ENCODE measurements at places on chromosomes 11 and 22.

- DNase-seq = no peak
These were observed 31.9 kb upstream of the TTLL12 start for GRCh38 chr22:43218786-43219185.

GRCh38 chr22:36925388-36926290 lies 12.2 kb downstream of the CSF2RB start:
- no peak for DNase-seq

- no peak for DNase-seq
These were observed 97.3 kb downstream of the GUCY1A2 start for GRCh38 chr11:106920899-106921509.

DNA sequence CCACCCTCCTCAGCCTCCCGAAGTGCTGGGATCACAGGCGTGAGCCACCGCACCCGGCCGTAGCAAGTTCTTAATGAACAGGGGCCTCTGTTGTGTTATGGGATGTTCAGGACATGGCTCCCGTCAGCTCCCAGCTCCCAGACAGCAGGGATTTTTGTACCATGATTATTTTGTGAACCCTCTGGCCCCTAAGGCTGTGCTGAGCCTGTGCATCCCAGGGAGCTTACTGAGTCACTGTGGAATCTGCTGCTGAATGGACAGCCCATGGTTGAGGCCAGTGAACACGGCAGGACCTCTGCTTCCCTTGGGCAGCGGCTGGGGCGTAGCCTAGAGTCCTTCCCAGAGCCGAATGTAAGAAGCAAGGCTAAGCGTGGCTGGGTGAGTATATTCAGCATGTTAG lies 245.2 kb downstream of the NTM start:
- no peak for DNase-seq

- no peak for DNase-seq
These were observed 143.4 kb downstream of the FCHSD2 start for GRCh38 chr11:72998676-72999075.

DNA sequence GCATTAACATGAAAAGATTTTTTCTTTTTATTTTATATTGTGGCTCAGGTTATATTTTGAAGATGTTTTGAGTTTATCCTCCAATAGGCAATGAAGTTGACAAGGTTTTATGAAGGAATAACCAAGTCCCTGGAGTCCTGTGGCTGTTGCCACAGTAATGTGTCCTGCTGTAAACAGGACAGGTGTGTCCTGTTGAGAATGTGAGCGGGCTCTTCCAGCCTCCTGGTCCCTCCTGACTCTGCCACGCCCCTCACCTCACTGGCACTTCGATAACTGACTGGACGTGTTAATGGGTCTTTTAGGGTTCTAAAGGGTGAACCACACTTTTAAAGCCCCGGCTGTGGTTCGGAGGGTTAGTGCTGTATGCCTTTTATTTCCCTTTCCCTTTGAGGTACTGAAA lies 47.8 kb upstream of the OR4B1 start:
- DNase-seq = no peak

DNA sequence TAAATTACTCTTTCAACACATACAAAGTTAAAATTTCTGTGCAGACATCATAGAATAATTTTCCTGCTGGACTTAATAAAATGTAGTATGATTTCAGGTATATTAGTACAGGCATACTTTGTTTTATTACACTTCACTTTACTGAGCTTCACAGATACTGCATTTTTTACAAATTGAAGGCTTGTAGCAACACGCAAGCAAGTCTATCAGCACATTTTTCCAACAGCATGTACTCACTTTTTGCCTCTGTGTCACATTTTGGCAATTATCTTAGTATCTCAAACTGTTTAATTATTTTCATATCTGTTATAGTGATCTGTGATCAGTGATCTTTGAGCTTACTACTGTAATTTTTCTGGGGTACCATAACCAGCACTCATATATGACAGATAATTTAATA lies 44.5 kb downstream of the BBOX1 start:
- DNase-seq = no peak

DNA sequence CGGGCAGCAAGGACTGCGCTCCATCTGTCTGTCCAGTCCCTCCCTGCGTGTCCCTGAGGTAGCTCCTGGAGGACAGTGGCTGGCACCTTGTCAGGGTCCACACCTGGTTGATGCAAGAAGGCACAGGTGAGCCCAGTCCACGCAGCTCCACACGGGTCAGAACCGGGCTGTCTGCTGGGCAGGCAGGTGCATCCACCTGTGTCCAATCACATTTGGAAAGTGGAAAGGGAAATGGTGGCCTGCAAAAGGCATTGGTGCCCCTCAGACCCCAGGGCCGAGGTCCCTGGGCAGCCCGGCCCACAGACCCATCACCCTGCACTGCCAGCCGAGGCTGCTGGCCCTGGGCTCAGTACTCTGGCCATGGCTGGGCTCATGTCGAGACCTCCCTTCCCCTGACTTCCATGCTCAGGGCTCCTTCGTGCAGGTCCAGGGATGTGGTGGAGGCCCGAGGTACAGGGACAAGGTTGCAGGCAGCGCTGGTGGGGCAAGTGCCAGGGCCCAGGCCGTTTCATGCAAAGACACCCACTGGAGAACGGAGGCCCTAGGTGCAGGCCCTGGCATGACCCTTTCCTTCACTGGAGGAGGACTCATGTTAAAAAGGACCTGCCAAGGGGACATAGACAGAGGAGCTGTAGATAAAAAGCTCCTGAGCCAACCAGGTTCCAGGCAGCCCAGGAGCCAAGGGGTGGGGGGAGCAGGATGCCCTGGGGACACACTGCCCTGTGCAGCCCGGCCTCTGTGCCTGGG lies 38.9 kb upstream of the TH start:
- no peak for DNase-seq

DNA sequence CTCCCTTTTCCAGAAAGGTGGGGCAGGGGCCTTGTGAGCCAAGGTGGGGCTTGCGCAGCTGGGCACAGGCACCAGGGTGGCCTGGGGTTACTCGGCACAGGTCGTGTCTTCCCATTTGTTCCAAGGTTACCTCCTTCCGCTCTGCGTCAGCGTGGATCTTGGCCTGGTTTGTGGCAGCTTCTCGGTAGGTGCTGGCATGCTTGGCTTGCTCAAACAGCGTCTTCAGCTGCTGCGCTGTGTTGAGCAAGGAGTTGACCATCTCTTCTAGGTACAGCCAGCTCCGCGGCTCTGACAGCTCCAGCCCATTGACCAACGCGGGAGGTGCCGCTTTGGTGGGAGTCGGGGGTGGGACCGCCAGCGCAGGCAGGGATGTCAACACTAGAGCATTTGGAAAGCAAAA lies 20.6 kb downstream of the DEAF1 start:
- no peak for DNase-seq

GRCh38 chr11:106551744-106552673 lies 466.3 kb downstream of the GUCY1A2 start:
- DNase-seq = no peak

GRCh38 chr11:85526564-85526963 lies 100.6 kb downstream of the DLG2 start:
- DNase-seq = no peak

GRCh38 chr11:112514011-112514740 lies 253.5 kb upstream of the PLET1 start:
- DNase-seq = no peak

DNA sequence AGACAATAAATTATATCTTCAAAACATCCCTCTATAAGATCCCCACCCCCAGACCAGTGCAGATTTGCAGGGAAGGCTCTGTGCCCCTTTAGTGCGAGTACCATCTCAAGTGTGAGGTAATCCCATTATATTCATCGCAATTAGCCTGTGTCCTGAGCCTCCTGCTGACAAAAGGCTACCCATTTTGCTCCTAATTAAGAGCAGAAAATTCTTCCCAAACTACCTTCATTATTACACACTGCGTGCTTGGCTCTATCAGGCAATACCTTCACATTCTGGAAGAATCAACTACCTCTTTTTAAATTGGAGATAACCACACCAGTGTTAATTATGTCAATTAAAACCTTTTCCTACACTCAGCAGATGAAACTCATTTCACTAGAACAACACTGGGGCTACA lies 1133.4 kb upstream of the CCDC90B start:
- no peak for DNase-seq

DNA sequence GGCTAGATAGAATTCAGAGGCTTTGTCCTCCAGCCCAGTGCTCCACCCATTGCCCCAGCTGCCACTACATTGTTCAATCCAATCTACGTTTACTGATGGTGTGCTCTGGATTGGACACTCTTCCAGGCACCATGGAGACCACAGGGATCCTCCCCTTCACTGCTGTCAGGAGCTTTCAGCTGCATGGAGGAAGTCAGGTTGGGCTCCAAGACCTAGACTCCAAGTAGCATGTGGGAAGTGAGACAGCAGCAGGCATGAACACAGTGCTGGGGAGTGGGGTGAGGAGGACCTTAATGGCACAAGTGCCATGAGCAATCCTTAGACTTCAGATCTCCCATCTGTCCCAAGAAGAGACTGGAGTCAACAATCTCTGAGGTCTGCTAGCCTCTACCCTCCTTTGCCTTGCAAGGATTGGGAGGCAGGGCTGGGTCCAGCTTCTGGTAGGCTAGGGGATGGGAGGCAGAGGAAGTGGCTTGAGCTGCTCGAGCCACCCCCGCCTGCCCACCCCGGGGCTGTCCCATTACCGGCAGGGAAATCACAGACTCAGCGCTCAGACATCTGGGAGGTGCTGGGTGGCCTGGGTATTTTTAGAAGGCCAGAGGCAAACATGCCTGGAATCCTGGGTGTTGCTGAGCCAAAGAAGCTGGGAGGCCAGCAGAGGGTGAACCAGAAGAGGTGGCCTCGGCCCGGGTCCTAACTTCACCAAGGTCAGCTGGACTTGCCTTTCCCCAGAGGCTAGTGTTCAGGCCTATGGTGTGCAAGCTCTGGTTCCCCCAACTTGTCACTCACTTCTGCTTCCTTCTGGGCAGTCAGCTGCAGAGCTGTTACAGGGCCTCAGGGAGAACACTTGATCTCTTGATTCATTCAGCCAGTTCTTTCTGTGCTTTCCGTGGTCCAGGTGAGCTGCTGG lies 15.2 kb upstream of the FCHSD2 start:
- DNase-seq = peak; percentile 77

DNA sequence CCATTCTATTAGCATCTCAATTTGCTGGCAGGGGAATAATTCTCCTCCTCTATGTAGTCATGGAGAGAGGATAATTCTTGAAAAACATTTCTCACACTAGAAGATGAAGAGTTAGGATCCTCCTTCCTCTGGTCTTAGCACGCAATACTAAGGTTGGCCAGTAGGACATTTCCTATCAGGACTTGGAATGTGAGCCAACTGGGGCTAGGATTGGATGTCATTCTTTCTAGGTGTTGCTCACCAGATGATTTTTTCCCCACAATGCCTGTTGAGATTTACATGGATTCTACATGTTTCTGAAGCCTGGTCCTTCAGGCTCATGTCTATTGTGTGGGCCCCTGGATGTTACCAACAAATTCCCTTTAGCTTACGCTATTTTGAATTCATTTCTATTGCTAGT lies 28.0 kb downstream of the SLN start:
- peak; percentile 25 for DNase-seq

- DNase-seq = no peak
These were observed 20.1 kb upstream of the SWAP70 start for GRCh38 chr11:9643751-9644150.

GRCh38 chr11:61587541-61587941 lies 6.7 kb upstream of the SYT7 start:
- no peak for DNase-seq

- peak; percentile 20 for DNase-seq
These were observed at the start of gene PRSS23 for GRCh38 chr11:86800076-86800959. PRSS23 (plus strand) TSS chr11:86800542; CDS start chr11:86807644, 7,102 bp downstream.

DNA sequence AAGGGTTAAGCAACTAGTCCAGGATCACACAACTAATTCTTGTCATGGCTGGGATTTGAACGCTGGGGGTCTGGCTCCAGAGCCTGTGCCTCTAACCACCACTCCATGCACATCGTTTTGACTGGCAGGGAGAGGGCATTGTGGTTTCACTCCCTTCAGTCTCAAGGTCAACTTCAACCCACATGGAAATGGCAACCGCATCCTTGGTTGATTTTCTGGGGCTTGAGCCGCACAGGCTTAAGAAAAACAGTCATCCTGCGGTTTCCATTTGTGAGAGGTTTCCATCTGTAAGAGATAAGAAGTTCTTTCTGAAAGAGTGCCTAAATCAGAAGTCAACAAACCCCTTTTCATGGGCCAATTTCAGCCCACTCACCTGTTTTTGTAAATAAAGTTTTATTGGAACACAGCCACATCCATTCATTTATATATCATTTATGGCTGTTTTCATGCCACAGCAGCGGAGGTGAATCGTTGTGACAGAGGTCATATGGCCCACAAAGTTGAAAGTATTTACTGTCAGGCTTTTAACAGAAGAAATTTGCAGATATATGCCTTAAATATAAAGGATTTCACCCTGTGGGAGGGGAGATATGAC lies 65.7 kb downstream of the SGSM1 start:
- DNase-seq = no peak

DNA sequence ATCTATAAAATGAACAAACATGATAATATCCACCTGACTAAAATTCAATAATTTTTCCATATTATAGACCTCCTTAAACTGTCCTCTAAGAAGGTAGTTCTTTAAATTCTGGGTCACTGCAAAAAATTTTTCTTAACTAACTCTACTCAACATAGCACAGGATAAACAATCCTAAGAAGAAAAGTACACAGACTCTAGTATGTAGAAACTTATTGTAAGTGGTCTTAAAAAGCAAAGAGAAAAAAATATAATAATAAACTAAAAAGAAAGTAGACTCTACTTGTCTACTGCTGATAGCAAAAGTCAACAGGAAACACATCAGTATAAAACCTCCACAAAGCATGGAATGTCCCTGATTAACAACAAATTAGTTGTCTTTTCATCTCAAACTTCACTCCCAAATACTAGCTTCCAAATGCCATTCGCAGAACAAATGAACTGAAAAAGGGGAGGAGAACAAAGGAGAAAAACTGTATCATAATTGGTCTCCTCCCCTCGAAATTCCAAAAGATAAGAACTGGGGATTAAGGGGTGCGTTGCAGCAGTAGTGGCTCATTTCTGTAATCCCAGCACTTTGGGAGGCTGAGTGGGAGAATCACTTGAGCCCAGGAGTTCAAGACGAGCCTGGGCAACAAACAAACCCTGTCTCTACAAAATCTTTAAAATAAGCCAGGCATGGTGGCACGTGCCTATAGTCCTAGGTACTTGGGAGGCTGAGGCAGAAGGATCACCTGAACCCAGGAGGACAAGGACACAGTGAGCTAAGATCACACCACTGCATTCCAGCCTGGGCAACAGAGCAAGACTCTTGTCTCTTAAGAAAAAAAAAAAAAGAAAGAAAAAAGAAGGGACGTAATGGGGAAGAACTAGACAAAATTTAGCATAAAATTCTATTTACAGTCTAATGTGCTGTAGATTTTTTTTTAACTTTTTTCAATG lies 6.5 kb downstream of the FCHSD2 start:
- DNase-seq = no peak

DNA sequence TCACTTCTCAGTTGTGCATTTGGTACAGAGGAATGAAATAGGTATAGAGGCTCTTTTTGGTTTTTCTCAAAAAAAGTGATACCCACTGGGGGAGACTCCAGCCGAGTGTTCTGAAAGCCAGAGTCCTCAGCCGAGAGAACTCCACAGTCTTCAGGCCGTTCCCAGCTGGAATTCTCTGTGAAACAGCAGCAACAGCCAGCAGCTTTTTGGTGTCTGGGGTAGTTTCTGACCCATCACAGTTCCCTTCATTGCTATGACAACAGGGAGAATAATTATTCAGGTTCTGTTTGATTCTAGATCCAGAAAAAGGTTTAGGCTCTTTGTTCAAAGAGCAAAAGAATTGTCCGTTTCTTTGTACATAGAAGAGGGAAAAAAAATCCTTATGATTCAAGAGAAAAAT lies 84.6 kb downstream of the C22orf31 start:
- no peak for DNase-seq

GRCh38 chr11:11988099-11988651 lies 20.3 kb downstream of the DKK3 start:
- DNase-seq = no peak

Data from inflammatory macrophage treated with lipopolysaccharide for 4 hours (primary cell).